Aorta (tissue), 5 donors: ENCODE measurements at places on chromosomes 12 and 14. TPM values are rescaled to one million over a fixed set of nuclear protein-coding genes. Genes with fewer than 3 reads are reported as not detected.
A peak's percentile ranks its signal among the peaks of the same experiment; 100 is the strongest.

The ART4 gene
- total RNA-seq: 11.6 TPM

- no peaks in the 10 kb centered on the region for H3K36me3 ChIP-seq
- H3K4me3 ChIP-seq: peak overlapping the region; percentile 88
- peak; percentile 79 for DNase-seq
- no peak overlapping the region for H3K27ac ChIP-seq
- no peaks in the 10 kb centered on the region for H3K4me1 ChIP-seq
- H3K27me3 ChIP-seq: no peaks in the 10 kb centered on the region
These were observed 153.2 kb upstream of the DDHD1 start for GRCh38 chr14:53306267-53306721.

DNA sequence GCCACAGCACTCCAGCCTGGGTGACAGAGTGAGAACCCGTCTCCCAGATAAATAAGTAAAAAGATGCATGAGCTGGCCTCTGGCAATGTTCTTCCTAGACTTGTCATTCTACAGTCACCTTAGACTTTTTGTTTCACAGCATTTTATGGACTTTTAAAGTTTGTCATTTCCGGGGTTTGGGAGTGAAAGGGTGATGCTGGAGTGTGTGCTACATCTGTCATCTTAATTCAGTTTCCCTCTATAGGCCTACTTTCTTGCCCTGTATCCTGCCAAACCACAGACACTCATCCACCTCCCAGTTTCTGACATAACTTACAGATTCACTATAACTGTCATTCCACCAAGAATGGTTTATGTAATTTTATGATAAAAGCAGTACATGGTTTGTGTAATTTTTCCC is 166.7 kb upstream of the PARP11 start:
- H3K36me3 ChIP-seq: no peaks in the 10 kb centered on the region
- no peaks in the 10 kb centered on the region for H3K27me3 ChIP-seq
- H3K4me1 ChIP-seq: no peaks in the 10 kb centered on the region
- H3K4me3 ChIP-seq: no peak overlapping the region
- no peak overlapping the region for H3K27ac ChIP-seq
- DNase-seq: no peak

The TSPAN9 gene
- 50.6 TPM for total RNA-seq

DNA sequence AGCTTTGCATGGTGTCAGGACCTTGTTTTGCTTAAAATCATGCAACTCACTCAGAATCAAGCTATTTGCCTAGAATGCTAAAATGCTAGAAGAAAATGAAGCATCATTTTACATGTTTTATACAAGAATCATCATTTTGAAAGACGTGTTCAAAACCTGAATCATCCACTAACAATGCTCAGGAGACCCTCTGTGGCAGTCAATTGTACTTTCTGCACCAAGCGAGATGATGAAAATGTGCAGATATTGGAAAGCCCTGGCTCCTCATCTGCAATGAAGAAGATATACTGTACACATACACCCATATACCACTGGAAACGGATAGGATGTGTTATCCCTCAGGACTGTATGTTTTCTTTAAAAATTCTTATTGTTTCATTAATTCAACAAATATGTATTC is 92.7 kb downstream of the DYRK2 start:
- H3K27ac ChIP-seq: no peak overlapping the region
- no peak for DNase-seq
- no peaks in the 10 kb centered on the region for H3K4me1 ChIP-seq
- no peak overlapping the region for H3K4me3 ChIP-seq

- no peak overlapping the region for H3K4me3 ChIP-seq
- H3K27me3 ChIP-seq: no peaks in the 10 kb centered on the region
- H3K27ac ChIP-seq: no peak overlapping the region
- H3K4me1 ChIP-seq: no peaks in the 10 kb centered on the region
- no peak for DNase-seq
These were observed 30.0 kb downstream of the SH2B3 start for GRCh38 chr12:111435661-111436201.

- no peak overlapping the region for H3K4me3 ChIP-seq
- H3K36me3 ChIP-seq: no peaks in the 10 kb centered on the region
- DNase-seq: no peak
- H3K27ac ChIP-seq: no peak overlapping the region
- peaks cover 3% of the 10 kb centered on the region for H3K4me1 ChIP-seq
These were observed 99.9 kb downstream of the FOXN3 start for GRCh38 chr14:89317051-89317691.

GRCh38 chr14:89648924-89649323 is 231.9 kb upstream of the FOXN3 start:
- no peak overlapping the region for H3K27ac ChIP-seq
- H3K27me3 ChIP-seq: no peaks in the 10 kb centered on the region
- no peaks in the 10 kb centered on the region for H3K4me1 ChIP-seq
- no peak for DNase-seq
- H3K4me3 ChIP-seq: no peak overlapping the region
- no peaks in the 10 kb centered on the region for H3K36me3 ChIP-seq

The CAPZA3 gene
- not detected for total RNA-seq

GRCh38 chr12:96444399-96444798 is 44.2 kb upstream of the CDK17 start:
- no peaks in the 10 kb centered on the region for H3K36me3 ChIP-seq
- H3K27ac ChIP-seq: no peak overlapping the region
- no peak overlapping the region for H3K4me3 ChIP-seq
- no peaks in the 10 kb centered on the region for H3K27me3 ChIP-seq

DNA sequence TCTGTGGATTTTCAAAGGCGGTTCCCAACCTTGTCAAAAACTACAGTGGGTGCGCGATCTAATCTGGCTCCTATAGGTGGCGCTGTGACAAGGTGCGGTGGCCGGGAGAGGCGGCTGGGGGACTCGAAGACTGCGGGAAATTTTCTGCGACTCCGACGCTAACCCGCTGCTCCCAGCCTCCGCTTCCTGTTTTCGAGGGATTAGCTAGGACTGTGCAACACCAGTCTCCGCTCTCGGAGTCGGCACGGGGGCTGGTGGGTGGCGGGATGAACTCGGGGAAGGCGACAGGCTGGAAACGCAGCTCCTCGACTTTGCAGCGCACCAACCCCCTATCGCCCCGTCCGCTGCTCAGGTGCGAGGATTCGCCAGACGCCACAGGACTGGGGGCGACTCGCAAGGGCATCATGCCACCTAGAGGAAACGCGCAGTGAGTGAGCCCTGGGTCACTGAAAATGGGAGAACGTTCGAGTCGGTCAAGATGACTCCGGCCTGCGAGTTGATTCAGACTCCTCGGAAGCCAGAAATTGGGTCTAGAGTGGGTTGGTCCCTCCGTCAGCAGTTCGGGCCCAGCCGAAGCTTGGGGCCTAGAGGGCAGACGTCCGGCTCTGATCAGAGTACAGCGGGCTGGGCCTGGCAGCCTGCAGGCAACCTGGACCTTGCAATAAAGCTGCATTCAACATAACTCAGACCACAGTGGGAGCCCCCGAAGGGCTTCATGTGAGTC is 5.5 kb upstream of the PAX9 start:
- no peak overlapping the region for H3K4me3 ChIP-seq
- no peak for DNase-seq
- no peaks in the 10 kb centered on the region for H3K4me1 ChIP-seq
- H3K27me3 ChIP-seq: peaks cover 6% of the 10 kb centered on the region

- peaks cover 2% of the 10 kb centered on the region for H3K36me3 ChIP-seq
- no peaks in the 10 kb centered on the region for H3K4me1 ChIP-seq
- no peak overlapping the region for H3K4me3 ChIP-seq
- no peaks in the 10 kb centered on the region for H3K27me3 ChIP-seq
- no peak overlapping the region for H3K27ac ChIP-seq
These were observed 7.7 kb downstream of the RACGAP1 start for GRCh38 chr12:50017641-50018040.

The ASCL1 gene
- not detected for total RNA-seq

DNA sequence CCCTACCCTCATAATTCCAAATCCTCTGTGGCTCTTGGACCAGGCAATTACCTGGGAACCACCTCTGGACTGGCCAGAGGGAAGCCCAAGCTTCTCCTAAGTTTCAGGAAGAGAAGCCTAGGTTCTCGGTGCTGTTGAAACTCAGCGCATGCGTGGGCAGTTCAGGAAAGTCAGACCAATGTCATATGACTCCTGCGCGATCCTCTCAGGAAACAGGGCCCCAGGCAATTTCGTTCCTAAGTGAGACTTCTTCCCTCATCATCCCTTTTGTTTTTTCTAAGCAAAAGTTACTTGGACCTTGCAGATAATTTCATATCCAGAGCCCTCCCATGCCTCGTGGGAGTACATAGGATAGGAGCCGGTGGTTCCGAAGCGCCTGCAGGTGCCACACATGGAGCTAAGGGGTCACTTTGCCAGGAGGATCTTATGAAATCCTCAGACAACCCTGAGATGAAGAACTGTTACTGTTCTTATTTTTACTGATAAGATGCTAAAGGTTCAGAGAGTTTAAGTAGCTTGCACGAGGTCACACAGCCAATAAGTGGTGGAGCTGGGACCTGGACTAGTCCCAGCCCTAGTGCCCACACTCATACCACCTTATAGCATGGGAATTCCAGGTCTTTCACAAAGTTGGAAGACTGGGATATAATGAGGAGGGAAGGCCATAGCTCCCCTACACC is 168.2 kb downstream of the ZFP36L1 start:
- H3K27ac ChIP-seq: no peak overlapping the region
- H3K4me3 ChIP-seq: no peak overlapping the region
- DNase-seq: no peak
- H3K27me3 ChIP-seq: no peaks in the 10 kb centered on the region
- peaks cover 3% of the 10 kb centered on the region for H3K4me1 ChIP-seq

GRCh38 chr14:54585214-54585613 is 18.3 kb downstream of the SAMD4A start:
- DNase-seq: no peak
- peaks cover 3% of the 10 kb centered on the region for H3K4me1 ChIP-seq

GRCh38 chr14:21024585-21025370 is at the start of gene NDRG2:
TSS of gene NDRG2 (minus strand) at chr14:21025061. CDS start at chr14:21023315, 1,746 bp downstream.
- H3K27ac ChIP-seq: peak within 1 kb of the TSS; percentile 62
- H3K4me3 ChIP-seq: peak within 1 kb of the TSS; percentile 42
- no peaks in the 10 kb centered on the region for H3K27me3 ChIP-seq
- peak; percentile 89 for DNase-seq

DNA sequence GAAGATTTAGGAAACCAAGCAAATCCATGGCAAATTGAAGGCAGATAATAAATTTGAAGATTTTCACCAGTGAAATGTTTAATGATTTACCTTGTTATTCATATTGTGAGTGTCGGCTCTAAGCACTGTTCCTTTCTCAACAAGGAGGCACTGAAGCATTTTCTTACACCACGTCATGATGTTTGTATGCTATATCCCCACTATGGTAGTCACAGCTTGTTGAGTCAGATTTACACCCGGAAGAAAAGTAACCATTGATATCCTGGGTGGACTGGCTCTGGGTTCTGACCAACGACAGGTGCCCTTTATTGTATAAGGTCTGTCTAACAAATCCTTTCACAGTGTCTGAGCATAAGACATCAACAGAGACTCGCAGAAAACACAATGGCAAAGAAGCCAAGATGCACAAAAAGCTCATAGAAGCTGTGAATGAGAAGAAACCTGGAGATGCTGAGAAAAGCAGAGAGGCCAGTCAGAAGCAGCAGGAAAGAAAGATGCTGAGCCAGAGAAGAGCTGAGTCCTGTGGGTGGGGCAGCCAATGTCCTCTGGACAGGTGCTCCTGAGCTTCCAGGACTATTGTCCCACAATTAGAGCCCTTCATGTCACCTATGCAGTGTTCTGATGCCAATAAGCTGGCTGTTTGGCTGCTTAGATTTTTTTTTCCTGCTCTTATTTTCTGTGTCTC is 49.7 kb upstream of the ARHGAP5 start:
- no peaks in the 10 kb centered on the region for H3K36me3 ChIP-seq
- no peaks in the 10 kb centered on the region for H3K27me3 ChIP-seq
- DNase-seq: no peak
- H3K4me3 ChIP-seq: no peak overlapping the region

- H3K36me3 ChIP-seq: no peaks in the 10 kb centered on the region
- no peak for DNase-seq
- no peak overlapping the region for H3K4me3 ChIP-seq
- H3K27me3 ChIP-seq: no peaks in the 10 kb centered on the region
- no peak overlapping the region for H3K27ac ChIP-seq
These were observed 7.1 kb downstream of the OSBPL8 start for GRCh38 chr12:76552343-76552938.

DNA sequence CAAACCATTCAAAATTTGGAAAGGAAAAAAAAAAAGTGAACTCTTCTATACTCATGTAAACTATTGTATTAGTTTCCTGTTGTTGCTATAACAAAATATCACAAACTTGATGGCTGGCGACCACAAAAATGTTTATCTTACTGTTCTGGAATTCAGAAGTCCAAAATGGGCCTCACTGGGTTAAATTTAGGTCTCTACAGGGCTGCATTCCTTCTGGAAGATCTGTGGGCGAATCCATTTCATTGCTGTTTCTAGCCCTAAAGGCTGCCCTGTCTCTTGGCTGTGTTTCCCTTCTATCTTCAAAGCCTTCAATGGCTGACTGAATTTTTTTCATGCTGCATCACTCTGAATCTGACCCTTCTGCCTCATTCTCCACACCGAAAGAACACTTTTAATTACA is 105.1 kb upstream of the NAV3 start:
- no peak overlapping the region for H3K27ac ChIP-seq
- H3K4me3 ChIP-seq: no peak overlapping the region
- DNase-seq: no peak
- H3K4me1 ChIP-seq: no peaks in the 10 kb centered on the region

DNA sequence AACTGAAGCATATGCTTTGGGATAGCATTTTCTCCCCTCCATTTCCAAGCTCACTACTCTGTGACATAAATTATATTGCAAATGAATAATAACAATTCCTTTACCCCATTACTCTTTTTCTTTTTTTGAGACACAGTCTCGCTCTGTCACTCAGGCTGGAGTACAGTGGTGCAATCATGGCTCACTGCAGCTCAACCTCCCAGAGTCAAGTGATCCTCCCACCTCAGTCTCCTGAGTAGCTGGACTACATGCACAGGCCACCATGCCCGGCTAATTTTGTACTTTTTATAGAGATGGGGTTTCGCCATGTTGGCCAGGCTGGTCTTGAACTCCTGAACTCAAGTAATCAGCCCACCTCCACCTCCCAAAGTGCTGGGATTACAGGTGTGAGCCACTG is 49.2 kb upstream of the GTF2A1 start:
- no peaks in the 10 kb centered on the region for H3K4me1 ChIP-seq
- no peaks in the 10 kb centered on the region for H3K27me3 ChIP-seq
- no peak overlapping the region for H3K27ac ChIP-seq
- H3K4me3 ChIP-seq: no peak overlapping the region
- H3K36me3 ChIP-seq: no peaks in the 10 kb centered on the region

DNA sequence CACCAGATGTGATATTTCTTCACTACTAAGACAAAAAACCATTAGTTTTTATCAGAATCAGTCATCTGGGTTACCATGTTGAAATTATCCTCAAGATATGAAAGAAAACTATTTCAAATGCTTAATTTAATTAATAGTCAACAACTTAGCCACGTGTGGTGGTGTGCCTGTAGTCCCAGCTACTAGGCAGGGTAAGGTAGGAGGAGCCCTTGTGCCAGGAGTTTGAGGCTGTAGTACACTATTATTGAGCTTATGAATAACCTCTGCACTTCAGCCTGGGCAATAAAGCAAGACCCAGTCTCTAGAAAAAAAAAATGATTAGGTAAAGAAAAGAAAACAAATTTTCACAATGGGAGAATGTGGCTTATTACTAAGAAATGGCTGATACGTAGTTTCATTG is 33.4 kb downstream of the MRPL42 start:
- H3K27ac ChIP-seq: no peak overlapping the region
- DNase-seq: no peak
- H3K4me1 ChIP-seq: no peaks in the 10 kb centered on the region
- H3K27me3 ChIP-seq: no peaks in the 10 kb centered on the region

GRCh38 chr14:76331328-76332011 is 44.5 kb upstream of the ESRRB start:
- no peak for DNase-seq
- H3K36me3 ChIP-seq: no peaks in the 10 kb centered on the region
- H3K27ac ChIP-seq: no peak overlapping the region
- no peaks in the 10 kb centered on the region for H3K4me1 ChIP-seq
- no peak overlapping the region for H3K4me3 ChIP-seq

GRCh38 chr14:31080056-31080455 is 53.9 kb upstream of the STRN3 start:
- no peaks in the 10 kb centered on the region for H3K27me3 ChIP-seq
- no peak for DNase-seq
